CD8-positive, alpha-beta T cell (primary cell): ENCODE measurements at places on chromosomes 11 and 22. TPM values are rescaled to one million over a fixed set of nuclear protein-coding genes. Genes with fewer than 3 reads are reported as not detected.

Gene OR9I1
- not detected for total RNA-seq

Gene MS4A2
- total RNA-seq: not detected

GRCh38 chr11:60994541-60995080 lies 23.1 kb downstream of the CD6 start:
- no peak for DNase-seq

DNA sequence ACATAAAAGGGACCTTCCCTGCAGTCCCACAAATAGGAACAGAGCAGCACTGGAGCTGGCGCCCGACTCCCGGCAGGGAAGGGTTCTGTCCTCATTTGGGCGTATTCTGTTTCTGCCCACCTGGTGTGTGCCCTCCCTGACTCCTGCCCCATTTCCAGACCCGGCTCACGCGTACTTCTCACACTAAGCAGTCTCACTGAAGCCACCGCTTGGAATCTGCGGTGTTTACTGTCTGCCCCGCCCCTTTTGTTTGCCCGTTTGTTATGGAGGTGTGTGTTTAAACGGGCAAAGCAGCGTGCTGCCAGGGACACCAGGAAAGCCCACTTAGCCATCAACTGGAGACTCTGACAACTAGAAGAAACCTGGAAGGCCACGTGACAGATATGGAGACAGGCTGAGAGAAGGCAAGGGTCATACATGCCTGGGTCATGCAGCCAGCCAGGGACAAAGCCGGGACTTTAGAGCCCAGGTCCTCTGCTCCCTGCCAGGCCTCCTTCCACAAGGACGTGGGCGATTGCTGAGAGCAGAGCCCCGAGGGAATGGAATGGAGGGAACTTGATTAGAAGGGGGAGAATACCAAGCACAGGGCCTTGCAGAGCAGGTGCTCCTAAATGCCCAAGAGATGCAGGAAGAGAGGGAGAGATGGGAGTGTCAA lies 8.7 kb upstream of the EFCAB6 start:
- DNase-seq: no peak

DNA sequence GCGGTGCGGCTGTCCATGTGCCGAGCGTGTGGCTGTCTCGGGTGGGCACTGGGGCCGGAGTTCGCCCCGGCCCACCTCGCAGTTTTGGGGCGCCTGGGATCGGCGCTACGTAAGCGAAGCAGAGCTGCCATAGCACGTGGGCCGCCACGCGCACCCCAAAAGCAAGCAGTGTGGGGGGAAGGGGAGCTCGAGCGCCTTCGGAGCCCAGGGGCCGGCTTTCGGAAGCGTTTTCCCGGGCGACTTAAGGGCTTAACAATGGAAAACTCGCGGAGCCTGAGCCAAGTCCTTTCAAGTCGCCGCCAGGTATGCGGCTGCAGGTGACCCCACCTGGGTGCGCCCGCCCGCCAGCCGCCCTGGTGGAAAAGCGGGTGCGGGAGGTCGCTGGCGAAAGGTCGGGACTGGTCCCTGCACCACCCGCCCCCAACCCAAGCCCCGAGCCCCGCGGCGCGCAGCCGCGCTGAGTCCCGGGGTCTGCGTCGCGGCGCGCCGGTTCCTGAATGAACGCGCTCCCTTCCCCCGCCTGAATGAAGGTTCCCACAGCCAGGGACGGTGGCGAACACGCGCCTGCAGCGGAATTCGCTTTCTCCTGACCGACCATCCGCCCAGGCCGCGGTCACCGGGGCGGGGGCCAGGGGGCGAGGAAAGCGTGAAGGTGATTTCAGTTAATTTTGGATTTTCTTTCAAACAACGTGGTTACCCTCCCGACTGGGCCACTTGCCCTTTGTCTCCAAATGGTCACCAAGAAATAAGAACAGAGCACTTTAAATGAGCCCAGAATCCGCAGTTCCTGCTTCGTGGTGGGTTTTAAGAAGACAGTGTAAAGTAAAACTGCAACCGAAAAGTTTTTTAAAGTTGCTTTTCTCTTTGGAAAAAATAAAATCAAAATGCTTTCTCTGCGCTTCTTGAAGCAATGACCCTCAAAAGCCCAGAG lies 2.8 kb upstream of the CCND1 start:
- DNase-seq: no peak

DNA sequence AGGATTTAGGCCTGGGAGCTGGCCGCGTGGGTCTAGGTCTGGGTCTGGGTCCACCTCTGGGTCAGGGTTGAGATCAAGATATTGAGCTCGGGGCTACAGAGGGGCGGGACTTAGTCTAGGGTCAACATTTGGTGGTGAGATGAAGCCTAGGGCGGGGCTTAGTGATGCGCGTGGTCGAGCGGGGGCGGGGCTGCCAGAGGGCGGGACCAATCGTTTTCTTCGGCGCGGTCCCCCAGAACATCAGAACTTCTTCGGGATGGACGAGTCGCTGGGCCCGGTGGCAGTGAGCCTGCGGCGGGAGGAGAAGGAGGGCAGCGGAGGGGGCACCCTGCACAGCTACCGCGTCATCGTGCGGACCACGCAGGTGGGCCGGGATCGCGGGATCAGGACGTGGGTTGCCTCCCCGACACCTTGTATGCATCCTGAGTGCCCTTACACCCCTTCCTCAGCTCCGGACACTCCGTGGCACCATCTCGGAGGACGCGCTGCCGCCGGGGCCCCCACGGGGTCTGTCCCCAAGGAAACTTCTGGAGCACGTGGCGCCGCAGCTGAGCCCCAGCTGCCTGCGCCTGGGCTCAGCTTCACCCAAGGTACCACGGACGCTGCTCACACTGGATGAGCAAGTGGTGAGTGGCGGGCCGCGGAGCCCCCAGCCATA lies 4.2 kb downstream of the SIPA1 start:
- DNase-seq: no peak

DNA sequence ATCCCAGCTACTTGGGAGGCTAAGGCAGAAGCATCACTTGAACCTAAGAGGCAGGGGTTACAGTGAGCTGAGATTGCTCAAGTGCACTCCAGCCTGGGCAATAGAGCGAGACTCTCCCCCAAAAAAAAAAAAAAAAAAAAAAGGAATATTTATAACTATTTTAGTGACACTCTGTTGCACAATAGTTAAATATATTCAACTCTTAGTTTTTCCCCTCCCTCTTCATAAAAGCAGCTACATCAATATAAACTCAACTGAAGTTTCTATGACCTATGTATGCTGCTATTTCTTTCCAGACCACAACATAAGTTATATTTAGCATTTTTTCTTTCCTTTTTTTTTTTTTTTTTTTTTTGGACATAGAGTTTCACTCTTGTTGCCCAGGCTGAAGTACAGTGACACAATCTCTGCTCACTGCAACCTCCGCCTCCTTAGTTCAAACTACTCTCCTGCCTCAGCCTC lies 19.2 kb downstream of the CELF1 start:
- no peak for DNase-seq

DNA sequence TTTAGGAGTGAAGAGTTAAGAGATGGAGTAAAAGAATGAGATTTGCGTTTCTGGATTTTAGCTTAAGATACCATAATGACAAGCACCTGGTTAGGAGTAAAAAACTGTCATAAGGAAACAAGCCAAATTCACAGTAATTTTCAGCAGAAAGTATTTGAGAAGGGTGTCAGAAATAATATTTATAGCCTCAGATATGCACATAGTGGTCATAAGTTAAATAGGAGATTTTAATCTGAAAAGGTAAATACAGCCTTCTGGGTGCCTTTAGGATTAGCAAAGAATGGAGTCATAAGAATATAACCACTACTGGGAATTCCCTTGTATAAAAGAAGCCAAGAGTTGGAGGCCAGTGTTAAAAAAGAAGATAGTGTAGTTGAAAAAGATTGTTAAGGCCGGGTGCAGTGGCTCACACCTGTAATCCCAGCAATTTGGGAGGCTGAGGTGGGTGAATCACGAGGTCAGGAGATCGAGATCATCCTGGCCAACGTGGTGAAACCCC lies 160.1 kb downstream of the SWAP70 start:
- no peak for DNase-seq

- DNase-seq: peak; percentile 39
These were observed 22.7 kb downstream of the YPEL1 start for GRCh38 chr22:21712751-21713427.

DNA sequence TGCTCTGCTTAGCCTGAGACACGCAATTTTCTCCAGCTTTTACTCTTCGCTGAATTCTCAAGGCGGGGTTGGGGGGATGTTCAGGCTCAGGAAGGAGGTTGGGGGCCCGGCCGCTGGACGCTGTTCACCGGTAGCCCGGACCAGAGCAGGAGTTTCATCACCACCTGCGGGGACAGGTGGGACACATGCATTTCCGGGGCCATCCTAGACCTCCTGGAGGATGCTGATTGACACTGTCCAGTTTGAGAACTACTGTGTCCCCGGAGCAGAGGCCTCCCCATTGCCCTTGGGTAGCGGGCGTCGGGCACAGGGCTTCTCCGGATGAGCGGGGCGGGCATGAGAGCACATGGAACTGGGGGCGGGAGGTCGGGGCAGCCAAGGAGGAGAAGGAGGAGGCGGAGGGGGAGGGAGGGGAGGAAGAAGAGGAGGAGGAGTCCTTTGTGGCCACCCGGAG lies 144.0 kb upstream of the GRK3 start:
- DNase-seq: no peak

DNA sequence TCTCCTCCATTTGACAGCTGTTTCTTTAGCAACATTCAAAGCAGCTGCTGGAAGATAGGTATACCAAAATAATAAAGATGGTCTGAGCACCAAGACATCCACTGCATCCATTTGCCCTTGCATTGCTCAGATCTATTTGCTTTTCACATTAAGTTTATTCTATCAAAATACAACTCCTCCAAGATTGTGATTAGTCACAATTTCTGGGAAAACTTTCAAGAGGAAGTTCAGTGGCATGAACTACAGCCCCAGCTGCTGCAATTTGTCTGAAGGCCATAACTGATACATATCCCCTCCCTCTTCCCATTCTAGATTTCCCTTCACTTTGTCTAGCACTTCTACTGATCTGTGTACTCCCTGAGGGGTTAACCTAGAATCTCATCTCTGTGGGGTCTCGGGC lies 117.5 kb upstream of the CEP126 start:
- no peak for DNase-seq

DNA sequence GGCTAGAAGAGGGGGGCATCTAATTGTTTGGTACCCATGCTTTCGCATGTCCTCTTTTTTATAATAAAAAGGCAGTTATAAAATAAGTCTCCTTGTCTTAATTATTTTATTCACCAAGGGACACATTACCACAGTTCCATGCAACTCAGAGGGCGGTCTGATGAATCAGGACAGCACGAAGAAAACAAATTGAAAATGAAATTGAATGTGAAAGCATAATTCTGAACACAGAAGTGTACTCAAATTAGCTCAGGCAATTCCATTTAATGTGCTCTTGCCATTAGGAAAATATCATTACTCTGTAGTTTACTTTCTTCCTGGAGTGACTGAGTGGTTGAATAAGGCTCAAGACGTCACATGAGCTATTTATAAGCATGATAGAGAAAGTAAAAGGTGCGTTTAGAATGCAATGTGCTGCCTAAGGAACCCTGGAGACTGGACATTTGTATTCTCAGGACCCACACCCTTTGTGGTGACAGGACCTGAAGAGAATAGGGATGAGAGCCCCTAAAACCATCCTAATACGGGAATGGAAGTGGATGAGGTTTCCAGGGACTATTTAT lies 59.6 kb downstream of the MTNR1B start:
- DNase-seq: no peak

- no peak for DNase-seq
These were observed 33.0 kb upstream of the TH start for GRCh38 chr11:2204361-2205213.

GRCh38 chr22:38796262-38796957 lies 2.5 kb upstream of the DNAL4 start:
- DNase-seq: no peak
